ENCODE measurements at places on chromosomes 2 and 18. TPM values are rescaled to one million over a fixed set of nuclear protein-coding genes. Genes with fewer than 3 reads are reported as not detected.

DNA sequence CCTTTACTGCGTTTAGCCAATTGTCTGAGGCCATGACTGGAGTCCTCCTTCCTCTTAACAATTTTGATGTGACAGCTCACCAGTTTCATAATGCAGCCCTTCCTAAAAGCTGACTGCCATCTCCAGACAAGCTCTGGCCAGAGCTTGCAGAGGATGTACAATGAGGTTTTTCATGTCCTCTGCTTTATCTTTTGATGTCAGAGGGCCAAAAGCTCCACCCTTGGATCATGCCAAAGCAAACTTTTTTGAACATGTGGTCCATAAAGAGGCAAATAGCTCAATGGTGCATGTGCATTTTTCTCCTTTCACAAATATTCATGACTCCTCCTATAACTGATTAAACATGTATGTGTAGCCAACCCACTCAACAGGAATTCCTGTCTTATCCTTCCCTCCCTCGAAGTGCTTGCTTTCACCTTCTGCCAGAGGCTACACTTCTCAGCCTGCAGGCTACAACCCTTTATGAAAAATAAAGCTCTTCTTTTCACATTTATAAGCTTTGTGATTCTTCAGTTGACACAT, 266.2 kb downstream of the FBXO15 start:
- no peak for DNase-seq

The VWC2L gene
- not detected for total RNA-seq

DNA sequence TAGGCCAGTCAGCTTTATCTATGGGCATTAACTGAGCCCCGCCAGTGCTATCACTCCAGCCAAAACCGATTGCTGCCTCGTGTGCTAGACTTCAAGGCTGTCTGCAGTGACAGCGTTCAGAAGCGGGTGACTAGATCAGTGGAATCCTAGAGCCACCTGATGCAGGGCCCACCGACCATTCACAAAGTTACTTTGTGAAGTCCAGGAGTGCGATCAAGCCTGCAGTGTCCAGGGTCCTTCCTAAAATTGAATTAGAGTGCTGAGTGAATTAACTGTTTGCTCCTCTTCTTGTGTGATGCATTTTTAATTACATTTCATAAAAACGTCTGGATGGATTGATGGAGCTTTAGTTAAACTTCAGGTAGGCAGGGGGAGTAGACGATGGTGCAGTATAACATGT, 13.9 kb downstream of the PCARE start:
- DNase-seq = no peak

DNA sequence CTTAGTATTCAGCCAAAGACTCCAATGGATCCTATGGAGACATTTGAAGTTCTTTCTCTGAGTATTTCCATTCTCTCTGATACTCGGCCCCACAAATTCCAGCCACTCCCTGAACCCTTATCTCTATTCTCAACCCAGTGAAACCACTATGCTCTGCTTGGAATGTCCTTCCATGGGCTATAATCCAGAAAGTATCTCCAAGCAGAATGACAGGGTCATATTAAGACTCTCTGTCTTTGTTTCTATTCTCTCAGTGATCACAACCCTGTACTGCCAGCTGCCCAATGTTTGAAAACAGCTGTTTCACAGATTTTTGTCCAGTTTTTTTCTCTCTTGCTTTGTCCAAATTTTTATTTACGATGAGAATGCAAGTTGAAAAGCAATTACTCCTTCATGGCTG, 21.9 kb downstream of the CHMP3 start:
- DNase-seq = no peak

GRCh38 chr2:219299372-219299760, 9.8 kb downstream of the PTPRN start:
- peak; percentile 72 for DNase-seq

Measured in mesenteric fat pad (tissue), 1 donor.